ENCODE measurements at places on chromosomes 5 and 9.

DNA sequence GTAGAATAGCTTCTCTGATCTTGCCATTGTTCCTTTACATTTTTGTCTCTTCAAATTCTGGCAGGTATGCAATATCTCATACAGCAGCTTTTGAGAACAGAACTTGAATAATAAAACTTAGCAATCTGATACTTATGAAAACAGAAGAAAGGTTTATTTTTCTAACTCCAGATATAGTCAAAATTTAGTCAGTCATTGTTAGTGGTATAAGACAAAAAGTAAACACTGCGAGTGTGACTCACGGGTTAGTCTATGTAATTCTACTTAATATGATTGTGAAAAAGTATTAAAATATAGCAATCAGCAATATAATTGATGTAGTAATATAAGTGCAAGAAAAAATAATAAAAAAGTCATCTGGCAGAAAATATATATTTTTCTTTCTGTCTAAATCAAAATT, 910.4 kb downstream of the DNAH5 start:
- no peak for DNase-seq

DNA sequence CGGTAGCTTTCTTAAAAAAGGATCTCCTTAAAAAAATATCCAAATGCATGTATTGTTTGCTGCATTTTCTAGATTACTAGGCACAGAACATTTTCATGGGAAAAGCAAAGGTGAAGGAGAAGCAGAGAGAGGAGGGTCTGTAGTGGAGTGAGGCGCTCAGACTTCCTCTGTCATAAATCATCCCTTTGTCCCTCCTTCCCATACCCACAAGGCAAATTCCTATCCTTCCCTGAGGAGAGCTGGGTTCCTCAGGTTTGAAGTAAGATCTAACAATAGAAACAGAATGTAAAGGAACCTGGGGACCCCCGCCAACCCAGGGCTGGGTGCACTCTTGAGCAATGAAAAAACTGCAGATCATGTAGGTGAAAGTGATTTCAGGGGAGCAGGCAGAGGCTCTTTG, 149.2 kb upstream of the ANKH start:
- no peak for DNase-seq

DNA sequence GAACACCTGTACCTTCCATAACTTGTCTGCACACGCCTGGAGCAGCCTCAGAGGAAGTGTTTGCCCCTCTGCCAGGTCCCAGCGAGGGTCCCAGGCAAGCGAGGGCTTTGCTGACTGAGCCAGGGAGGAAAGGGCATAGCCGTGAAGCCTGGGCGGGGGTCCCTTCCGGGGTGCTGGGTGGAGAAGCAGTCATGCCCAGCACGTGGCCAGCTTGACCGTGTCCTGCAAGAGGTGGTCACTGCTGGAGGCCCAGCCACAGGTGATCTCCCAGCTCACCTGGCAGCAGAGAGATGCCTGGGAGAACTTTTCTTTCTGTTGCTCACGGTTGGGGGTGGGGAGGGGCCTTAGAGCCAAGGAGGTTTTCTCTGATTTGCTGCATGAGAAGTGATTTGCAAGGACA, 195.3 kb downstream of the CACNA1B start:
- DNase-seq = no peak

DNA sequence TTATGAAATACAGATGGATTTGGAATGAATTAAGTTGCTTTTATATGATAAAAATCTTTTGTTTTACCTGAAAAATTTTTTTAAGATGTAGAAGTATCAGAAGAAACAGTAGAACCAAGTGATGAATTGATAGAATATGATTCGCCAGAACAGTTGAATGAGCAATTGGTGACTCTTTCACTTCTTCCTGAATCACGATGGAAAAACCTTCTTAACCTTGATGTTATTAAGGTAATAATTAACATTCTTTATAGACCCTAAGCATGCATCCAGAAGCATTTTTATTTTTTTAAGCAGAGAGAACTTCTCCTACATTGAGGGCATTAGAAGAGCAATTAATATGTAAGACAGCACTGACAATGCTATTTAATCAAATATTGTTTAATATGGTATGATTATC, 28.8 kb downstream of the WDR36 start:
- DNase-seq = no peak

- DNase-seq = no peak
Observed at GRCh38 chr5:55411876-55412275, 104.1 kb downstream of the MTREX start.

DNA sequence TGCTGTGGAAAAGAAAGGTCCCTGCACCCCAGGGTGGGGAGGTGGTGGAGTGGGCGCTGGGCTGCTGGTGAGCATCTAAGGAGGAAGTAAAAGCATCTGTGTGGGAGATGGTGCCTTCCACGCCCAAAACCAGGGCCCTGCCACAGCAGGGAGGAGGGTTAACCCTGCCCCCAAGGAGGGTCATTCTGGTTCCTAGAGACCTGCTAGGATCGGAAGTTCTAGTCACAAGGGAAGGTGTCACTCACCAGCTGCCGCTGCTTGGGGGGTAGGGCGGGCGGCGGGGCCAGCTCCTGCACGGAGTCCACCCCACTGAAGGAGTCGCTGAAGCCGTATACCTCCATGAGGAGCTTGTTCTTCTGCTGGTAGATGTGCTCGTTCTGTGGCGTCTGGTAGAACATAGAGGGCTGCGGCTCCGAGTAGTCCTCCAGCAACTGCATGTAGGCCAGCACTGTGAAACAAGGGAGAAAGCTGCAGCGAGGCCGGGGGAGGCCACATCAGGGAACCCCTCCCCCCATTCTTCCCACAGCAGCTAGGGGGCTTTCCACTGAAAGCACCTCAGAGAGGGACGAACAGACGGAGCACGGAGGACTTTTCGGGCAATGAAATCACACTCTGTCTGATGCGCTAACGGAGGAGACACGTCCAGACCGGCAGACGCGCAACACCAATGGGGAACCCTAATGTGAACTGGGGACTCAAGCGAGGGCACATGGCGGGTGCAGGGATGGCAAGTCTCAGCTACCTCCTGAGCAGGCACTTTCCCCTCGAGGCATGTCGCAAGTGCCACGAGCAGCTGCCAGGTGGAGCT, 76.4 kb downstream of the PRRT1B start:
- DNase-seq = peak; percentile 24

DNA sequence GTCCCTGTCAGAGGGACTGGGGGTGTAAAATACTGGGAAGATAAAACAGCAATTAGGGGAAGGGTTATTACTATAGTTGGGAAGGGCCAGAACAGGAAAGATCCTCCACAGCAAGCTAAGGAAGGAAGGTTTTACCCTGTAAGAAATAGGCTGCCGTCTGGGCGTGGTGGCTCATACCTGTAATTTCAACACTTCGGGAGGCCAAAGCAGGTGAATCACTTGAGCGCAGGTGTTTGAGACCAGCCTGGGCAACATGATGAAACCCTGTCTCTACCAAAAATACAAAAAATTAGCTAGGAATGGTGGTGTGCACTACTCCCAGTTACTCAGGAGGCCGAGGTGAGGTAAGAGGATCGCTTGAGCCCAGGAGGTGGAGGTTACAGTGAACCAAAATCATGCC, 165.1 kb upstream of the TLX3 start:
- DNase-seq = no peak

GRCh38 chr5:54719384-54720283, 202.1 kb downstream of the SNX18 start:
- no peak for DNase-seq

DNA sequence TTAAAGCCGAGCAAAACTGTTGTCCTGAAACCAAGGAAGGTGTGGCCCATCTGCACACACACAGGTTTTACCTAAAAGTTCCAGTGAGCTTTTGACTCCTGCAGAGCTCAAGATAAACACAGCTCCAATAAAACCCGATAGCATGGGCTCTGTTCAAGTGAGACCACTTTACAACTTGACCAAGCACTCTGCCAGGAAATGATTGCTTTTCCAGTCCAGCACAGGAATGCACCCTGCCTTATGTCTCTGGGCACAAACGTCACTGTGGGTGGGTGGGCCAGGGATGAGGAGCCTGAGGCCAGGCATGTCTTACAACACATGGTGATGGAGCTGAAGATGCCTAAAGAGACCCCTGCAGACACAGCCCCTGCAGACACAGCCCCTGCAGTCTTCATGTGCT, 115.3 kb downstream of the ROR2 start:
- no peak for DNase-seq

All from activated gamma-delta T cell treated with Interleukin-2 at 50 U/mL for 16 hours (primary cell).